Hypothalamus (tissue), 51 donors: ENCODE measurements at places on chromosomes 7 and 10.

GRCh38 chr10:72114706-72115450, 26.5 kb upstream of the SPOCK2 start:
- DNase-seq: no peak

DNA sequence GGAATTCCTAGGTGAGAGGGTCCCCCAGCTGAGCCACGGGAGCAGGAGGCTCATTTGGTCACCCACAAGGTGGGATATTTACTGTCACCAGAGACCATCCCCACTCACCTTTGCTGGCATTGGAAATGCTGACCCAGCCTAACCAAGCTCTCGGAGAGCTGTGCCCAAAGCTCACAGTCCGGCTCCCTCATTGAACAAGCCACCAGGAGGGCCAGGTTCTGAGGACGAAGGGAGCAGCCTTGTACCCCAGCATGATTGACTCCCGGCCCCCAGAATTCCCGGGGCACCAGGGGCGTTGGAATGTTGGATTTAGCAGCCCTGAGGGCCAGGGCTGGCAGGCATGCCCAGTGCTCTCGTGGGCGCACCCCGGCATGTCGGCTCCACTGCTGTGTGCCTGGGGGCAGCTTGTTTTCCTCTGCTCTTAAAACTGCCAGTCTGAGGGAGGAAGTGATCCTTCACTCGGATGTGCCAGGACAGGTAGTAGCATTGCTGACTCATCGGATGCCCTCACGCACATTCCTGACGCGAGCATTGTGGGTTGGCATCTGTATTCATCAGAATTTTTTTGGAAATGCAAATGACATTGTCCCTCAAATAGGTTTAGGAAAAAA, 23.3 kb downstream of the CLIP2 start:
- DNase-seq: no peak

- DNase-seq: no peak
These were observed 60.9 kb upstream of the LANCL2 start for GRCh38 chr7:55304018-55304762.

DNA sequence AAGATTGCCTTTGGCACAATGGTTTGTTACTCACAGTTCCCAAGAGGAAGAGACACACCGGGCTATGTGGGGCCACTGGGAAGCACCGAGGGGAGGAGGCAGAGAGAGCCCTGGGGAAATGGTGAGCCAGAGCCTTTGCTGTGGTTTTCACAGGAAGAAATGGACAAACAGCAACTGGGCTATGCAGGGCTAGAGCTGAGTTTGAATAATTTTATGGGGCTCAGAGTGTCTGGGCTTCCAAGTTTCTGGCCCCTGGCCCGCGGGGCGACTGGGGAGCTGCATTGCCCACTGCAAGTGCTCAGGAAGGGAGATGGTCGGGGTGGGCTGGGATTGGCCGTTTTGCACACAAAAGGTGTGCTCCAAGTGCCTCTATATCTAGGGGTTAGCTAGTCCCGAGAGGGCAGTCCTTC, 92.6 kb downstream of the CHST15 start:
- DNase-seq: no peak

GRCh38 chr10:45163315-45163975, 152.0 kb downstream of the OR13A1 start:
- DNase-seq: no peak

DNA sequence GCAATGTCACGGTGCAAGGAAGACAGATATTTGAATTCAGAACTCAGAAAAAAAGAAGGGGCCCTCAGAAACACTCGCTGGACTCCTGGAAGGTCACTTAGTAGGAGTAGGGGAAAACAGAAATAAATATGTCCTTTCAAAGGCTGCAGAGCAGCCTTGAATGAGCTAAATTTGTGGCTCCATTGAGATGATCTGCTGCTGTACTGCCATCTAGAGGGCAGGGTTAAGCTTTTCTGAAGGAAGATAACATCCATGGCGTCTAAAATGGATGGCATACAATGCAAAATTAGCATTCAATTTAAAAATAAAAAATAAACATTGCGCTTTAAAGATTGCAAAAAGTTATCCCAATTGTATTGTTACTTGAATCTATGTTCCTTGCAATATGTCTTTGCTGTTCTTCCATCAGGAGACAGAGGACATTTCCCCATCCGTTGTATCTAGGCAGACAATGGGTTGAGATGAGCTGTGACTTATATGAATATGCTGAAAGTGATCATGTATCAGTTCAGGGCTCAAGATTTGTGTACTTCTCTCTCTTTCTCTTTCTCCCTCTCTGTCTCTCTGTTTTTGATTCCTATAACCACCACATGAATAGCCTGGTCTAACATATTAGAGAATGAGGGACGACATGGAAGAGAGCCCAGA, 642.2 kb downstream of the SH2D4B start:
- no peak for DNase-seq

- DNase-seq: no peak
These were observed 43.5 kb downstream of the LOXL4 start for GRCh38 chr10:98224509-98224908.

- no peak for DNase-seq
These were observed 78.2 kb upstream of the FAM3C start for GRCh38 chr7:121474301-121474673.

DNA sequence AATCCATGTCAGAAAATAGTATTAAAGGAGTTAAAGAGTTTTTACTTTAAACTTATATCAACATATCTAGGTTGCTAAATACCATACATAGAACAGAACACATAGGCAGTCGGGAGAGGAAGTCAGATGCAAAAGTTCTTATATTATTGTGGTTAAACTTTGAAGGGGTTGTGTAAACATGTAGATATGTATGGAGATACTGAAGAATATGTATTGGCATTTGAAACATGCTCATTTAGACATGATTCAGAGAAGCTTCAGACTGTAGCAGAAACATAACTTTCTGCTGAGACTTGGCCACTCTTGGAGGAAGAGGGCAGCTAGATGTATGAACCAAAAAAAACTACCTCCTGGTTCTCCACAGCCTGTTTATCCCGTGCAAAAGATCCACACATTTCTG, 103.5 kb upstream of the FERD3L start:
- no peak for DNase-seq

DNA sequence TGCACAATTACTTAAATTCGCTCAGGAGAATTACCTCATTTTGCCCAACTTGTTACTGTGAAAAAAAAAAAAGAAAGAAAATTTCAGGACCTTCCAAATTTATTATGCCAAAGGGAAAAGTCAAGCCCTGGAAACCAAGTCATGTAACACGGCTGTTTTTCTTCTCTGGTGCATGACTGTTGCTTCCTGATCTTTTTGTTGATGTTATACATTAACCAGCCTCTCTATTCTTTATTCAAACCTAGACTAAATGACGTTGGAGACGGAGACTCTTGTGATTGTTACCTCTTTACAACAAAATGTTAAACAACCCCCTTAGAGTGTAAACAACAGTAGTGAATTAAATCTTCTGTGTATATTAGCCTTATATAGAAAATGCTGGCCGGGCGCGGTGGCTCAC, 16.1 kb upstream of the ZC3HAV1 start:
- DNase-seq: no peak

- no peak for DNase-seq
These were observed 105.0 kb upstream of the HDAC9 start for GRCh38 chr7:18390535-18390907.

- DNase-seq: no peak
These were observed 329.1 kb downstream of the PTPRN2 start for GRCh38 chr7:158258411-158259130.

GRCh38 chr7:32588657-32589056, 93.4 kb downstream of the AVL9 start:
- no peak for DNase-seq

DNA sequence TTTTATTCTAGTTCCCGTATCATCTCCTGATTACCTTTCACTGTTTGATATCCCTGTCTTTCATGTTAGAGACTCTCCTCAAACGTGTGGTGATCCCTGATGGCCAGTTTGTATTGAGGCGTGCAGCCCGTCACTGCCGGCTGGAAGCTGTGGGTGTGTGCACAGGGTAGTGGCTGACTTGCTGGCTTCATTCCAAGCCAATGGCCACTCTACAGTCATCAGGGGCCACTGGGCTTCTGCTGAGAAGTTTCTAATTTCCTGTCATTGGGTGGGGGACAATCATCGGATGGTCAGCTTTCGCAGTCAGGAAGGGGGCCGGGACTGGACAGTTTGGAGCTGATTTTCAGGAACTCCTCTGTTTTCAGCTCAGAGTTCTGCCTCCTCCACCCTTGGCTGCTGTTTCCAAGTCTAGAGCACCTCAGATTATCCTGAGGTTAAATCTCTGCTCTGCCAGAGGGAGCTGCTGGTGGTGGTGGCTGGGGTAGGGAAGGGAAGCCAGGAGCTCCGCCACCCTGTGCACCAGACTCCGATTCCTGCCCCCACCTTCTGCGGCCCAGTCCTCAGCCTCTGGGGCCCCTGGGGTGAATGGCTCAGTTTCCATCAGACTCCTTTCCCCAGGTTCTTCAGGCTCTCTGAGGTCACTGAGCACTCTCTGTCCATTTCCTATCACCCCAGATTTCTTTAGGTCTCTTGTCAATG, 34.9 kb downstream of the BAIAP2L1 start:
- DNase-seq: no peak

DNA sequence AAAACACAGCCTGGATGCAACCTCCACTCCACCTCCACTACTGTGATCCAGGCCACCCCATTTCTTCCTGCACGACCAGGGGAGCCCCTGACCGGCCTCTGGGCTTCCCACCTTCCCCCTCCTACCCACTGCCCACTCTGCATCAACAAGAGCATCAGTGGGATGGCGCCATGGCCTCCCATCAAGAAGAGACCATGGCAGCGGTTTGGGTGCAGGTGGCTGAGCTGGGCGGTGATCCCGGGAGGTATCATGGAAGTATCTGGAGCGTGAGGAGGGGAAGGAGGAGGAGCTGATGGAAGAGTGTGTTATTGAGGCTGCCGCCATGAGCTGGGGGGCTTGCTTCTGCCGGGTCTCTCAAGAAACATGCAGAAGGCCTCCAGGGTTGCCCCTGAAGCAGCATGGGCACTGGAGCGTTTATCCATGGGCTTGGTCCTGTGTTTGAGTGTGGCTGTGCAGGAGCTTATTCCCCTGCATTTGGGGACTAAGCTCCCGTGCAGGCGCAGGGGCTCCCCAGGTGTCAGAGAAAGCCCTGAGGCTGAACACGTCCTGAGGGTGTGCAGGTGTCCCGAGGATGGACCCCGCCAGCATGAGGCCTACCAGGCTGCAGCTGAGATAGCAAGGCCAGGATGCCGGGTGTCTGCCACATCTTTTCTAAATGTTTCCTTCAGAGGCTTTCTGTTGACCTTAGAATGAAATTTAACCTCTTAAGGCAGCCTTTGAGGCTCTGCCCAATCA, 99.2 kb upstream of the PCBD1 start:
- no peak for DNase-seq

GRCh38 chr10:28139138-28139537, 140.3 kb upstream of the ODAD2 start:
- DNase-seq: no peak
